D341Med (cell line): ENCODE measurements at places on chromosomes 7 and 10.

- DNase-seq = no peak
Measured at GRCh38 chr7:75624134-75624832, 114.5 kb downstream of the HIP1 start.

DNA sequence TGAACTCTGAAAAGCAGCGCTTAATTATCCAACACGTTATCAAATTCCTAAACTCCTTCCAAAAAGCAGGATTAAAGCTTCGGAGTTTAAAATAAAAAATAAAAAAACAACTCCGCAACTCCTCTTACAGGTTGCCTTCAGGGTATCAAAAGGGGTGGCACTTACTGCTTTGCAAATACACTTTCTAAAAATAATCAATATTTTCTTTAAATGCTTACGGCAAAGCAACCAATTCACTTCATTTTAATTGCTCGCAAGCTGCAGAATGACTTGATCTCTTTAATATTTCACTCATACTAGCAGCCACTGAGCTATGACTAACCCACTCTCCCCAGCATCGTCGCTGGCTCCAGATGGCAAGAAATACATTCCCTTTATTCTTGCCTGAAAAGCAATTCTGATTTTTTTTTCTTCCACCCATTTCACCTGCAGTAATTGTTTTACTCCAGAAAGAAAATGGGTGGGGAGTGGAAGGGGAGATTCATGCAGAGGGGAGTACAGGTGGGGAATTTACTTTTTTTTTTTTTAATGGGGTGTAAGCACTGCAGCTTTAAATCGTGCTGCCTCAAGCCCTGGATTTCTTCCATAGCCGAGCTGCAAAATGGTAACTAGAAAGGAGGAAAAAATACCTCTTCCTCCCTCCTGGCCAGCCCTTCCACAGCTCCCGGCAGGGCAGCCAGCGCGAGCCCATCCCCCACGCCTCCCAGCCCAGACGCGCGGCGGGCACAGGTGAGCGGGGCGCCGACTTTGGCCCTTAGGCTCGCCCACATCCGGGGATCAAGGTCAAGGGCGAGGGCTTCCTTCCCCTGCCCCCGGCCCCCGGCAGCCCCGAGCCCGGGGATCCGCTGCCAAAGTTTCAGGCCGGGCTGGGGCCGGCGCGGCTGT, 54.2 kb upstream of the FHIP2A start:
- DNase-seq = peak; percentile 36

- no peak for DNase-seq
Measured at GRCh38 chr10:90986870-90987269, 66.0 kb upstream of the ANKRD1 start.

DNA sequence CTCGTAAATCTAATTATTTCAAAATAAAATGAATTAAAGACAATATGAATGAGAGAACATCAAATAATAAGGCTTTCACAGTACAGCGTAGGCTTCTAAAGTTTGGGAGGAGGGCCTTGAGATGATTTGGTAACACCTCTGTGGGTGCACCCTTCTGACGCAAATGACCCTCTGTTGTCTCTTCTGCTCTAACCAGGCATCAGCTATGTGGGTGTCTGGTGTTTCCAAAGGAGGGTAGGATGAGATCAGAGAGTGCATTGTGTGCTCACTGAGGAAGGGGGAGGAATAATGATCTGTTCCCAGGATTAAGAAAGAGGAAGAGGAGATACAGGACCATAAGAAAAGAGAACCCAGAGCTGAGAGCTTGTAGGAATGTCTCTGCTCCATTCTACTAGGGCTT, 420.4 kb downstream of the SDK1 start:
- DNase-seq = no peak

DNA sequence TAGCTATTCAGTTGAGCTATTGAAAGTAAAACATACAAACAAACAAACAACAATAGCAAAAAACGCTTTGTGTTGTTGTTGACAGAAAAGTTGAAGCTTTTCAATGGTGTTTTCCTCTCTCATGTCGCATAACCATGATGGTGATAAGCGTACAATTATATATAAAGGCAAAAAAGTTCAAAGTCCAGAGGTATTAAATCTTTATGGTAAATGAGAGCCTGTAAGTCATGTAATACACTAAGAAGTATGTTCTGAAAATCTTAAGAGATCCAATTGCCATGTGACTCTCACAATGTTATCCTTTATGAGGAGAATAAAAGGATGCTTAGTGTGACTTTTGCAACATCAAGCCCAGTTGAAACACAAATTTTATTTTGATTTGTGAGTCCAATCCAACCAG, 93.9 kb downstream of the PPP1R9A start:
- DNase-seq = no peak
